ENCODE measurements at places on chromosomes 11 and 22. TPM values are rescaled to one million over a fixed set of nuclear protein-coding genes. Genes with fewer than 3 reads are reported as not detected.

GRCh38 chr11:795634-796564 lies 2.2 kb downstream of the SLC25A22 start:
- peak; percentile 68 for DNase-seq

DNA sequence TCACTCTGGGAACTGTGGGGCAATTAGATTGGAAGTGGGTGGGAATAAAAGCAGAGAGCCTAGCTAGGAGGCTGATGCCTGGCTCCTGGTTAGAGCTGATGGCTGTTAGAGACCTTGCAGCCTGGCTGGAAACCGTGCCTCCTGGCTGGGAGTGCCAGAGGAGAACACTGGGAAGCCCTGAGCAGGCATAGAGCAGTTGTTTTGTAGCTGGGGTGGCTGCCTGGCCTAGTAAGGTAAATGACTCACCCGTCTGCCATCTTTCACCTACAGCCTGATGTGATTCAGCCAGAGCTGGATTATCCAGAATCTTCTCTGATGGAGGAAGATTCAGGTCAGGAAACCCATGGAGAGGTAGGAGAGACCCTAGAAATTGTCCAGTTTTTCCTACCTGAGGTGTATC lies 6.1 kb downstream of the UQCR10 start:
- peak; percentile 86 for DNase-seq

DNA sequence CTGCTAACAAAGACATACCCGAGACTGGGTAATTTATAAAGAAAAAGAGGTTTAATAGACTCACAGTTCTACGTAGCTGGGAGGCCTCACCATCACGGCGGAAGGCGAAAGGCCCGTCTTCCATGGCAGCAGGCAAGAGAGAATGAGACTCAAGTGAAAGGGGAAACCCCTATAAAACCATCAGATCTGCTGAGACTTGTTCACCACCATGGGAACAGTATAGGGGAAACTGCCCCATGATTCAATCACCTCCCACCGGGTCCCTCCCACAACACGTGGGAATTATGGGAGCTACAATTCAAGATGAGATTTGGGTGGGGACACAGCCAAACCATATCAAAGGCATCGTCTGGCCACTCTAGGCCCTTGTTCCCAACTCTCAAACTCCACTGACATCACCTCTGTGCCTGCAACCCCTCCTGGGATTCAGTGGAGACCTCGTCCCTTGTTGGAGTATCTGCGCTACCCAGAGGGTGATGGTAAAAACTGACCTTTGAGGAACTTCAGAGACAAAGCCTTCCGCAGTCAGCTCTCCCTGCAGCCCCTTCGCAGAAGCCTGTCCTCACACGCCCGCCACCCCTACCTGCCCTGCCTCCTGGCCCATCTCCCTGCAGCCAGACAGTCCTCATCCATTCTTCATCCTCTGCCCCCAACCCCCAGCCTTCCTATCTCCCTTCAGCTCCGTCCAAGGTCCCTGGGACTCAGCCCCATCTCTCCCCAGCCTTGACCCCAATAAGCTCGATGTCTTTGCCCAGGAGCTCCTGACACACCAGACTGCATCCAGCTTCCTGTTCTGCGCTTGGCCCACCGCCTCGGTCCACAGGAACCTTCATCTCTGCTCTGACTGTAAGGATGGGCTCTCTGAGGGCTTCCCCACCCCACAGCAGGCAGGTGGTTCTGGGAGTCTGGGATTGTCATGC lies 15.8 kb downstream of the CCND1 start:
- peak; percentile 71 for DNase-seq

- DNase-seq = no peak
Measured at GRCh38 chr22:48418831-48419230, 1408.8 kb downstream of the BRD1 start.

DNA sequence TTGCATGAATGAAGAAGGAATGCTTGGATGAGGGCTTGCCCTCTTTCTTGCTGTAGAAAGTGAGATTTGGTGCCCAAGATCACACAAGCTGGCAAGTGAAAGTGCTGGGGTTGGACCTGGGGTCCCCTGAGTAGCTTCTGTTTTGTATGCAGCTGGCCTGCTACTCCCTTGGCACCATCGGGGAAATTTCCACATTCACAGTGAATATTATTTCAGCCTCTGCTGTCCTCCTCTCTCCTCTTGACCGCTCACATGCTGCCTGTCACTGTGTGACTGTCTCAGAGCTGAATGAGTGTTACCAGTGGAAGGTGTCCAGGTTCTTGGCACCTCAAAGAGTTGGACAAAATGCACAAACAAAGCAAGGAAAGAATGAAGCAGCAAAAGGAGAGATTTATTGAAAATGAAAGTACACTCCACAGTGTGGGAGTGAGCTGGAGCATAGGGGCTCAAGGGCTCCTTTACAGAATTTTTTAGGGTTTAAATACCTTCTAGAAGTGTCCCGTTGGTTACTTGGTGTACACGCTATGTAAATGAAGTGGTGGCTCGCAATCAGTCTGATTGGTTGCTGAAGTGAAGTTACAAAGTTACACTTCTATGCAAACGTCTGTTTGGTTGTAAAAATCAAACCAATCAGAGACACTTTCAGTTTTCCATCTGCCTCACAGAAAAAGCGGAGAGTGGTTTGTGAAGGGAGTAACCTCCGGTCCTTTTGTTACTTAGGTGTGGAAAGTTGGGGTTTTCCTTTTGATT lies 87.4 kb downstream of the DEPDC5 start:
- DNase-seq = no peak

DNA sequence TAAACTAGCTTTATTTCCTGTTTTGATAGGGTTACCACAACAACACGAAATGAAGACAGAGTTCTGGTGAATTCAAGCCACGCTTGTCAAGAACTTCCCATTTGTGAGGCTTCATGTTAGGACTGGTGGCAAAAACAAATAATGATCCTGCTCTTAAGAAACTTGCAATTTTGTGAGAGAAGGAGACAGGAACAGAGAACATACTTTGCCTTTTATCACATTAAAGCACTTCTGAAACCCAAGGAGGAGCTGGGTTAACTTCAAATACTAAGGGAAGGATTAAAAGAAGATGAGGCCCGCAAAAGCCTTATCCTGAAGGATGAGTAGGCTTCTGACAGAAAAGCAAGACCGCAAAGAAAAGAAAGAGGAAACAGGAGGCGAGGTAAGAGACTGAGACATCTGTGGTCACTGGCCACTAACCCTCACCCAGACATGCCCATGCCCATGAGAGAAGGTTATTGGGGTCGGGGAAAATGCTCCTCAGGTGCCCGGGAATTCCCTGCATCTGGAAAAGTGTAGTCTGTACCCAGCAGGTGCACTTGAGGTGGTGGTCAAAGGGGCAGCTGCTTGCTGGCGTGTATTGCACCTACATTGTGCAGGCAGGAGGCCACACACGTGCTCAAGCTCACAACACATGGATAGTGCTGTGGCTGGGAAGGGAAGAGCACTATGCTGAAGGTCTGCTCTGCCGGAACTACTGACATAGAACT lies 50.5 kb downstream of the MAPK1 start:
- peak; percentile 98 for DNase-seq

DNA sequence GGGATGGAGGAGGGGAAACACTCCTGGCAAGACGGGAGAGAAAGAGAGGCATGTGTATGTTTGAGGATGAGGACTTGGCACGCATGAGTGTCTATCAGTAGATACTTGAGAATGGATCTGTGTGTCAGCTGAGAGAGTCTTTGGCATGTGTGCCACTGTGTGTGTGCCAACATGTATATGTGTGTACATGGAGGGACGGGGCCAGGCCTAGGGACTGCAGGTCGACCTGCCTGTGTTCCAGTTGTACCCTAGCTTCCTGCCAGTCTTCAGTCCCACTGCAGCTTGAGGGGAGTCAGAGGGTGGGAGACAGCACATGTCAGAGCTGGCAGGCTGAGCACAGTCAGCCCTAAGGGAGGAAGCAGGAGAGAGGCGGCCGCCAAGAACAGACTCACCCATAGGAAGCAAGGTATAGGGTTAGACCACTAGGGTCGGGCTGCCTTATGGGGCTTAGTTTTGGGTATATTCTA lies 5.6 kb downstream of the CLCF1 start:
- DNase-seq = no peak

DNA sequence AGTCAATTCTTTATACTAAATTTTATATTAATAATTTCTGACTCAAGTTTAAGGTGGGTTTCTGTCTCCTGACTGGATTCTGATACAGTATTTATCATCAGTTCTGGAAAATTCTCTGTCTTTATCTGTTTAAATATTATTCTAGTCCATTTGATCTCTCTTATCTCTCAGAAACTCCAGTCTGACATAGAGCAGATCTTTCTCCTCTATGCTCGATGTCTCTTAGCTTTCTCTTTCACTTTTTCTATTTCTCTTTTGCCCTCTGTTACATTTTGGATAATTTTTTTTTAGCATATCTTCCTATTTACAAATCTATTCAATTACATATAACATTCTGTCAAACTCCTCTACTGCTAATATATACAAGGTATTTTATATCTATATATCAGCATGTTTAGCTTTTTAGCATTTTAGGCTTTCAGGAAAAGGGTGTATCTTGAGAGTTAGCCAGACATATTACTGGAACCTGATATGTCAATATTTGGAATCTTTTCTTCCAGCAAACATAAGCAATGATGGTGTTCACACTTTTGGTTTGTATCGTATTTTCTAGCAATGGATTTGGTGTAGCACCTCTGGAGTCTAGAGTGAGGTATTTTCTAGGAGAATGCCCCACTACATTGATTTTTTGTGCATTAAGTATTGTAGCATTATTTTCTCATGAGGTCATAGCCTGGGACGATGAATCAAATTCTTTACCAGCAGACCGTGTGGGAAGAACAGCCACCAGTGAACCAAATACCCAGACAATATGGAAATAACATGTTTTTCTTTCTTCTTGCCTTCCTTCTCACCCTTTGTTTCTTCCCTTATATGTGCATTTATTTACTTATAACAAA lies 4.1 kb upstream of the NNMT start:
- peak; percentile 57 for DNase-seq

DNA sequence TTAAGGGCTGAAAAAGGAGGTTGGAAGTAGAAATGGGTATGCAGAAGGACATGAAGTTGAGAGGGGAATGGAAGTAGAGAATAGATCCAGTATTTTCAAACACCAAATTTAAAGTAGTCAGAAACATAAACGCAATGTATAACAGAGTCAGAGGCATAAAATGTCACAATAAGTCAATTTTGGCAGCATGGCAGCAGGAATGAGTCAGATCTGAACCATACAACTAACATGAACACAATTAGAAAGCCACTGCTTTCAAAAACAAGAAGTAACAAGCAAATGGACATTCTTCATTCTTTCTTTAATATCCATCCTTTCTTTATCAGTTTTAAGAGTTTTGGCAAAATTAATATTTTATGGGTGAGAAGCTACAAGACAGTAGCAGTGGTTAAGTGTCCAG lies 2.5 kb downstream of the CHORDC1 start:
- peak; percentile 74 for DNase-seq

DNA sequence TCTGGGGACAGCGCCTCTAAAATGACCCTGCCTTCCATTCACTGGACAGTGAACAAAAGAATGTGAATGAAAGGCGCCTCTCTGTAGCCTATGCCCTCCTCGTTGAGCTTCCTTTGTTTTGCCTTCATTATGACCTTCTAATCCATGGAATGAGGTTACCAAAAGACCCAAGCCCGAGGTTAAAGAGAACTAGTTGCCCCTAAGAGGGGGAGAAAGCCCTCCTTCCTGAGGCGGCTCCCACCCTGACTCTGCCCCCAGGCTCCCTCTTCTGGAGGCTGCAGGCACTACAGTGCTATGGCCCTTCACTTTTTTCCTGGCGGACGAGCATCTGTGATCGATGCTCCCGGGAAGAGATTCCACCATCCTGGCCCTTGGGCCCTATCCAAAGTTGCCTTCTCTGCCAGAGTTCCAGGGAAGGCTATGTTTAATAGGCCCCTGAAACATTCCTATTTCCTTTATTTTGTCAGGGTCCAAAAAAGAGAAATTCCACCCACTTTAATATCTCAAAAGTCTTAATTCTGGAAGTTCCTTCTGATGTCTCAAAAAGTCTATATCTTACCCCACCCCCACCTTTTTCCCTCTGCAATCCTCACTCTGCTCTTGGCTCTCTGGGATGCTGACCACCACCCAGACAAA lies 147.3 kb downstream of the FEZ1 start:
- DNase-seq = no peak

GRCh38 chr11:109847621-109848020 lies 245.6 kb upstream of the ZC3H12C start:
- no peak for DNase-seq

- no peak for DNase-seq
Measured at GRCh38 chr22:31950226-31950625, 5.9 kb downstream of the YWHAH start.

- DNase-seq = peak; percentile 63
Measured at GRCh38 chr11:47917599-47918369, 62.6 kb upstream of the PTPRJ start.

DNA sequence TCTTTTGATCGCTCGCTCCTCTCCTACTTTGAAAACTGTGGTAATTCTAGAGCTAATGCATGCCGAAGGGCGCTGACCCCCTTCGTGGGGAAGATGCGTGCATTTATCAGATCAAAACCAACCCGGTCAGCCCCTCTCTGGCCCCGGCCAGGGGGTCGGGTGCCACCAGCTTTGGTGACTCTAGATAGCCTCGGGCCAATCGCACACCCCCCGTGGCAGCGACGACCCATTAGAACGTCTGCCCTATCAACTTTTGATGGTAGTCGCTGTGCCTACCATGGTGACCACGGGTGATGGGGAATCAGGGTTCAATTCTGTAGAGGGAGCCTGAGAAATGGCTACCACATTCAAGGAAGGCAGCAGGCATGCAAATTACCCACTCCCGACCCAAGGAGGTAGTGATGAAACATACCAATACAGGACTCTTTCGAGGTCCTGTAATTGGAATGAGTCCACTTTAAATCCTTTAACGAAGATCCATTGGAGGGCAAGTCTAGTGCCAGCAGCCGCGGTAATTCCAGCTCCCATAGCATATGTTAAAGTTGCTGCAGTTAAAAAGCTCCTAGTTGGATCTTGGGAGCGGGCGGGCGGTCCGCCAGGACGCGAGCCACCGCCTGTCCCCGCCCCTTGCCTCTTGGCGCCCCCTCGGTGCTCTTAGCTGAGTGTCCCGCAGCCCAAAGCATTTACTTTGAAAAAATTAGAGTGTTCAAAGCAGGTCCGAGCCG lies 3898.2 kb upstream of the OR11H1 start:
- no peak for DNase-seq

DNA sequence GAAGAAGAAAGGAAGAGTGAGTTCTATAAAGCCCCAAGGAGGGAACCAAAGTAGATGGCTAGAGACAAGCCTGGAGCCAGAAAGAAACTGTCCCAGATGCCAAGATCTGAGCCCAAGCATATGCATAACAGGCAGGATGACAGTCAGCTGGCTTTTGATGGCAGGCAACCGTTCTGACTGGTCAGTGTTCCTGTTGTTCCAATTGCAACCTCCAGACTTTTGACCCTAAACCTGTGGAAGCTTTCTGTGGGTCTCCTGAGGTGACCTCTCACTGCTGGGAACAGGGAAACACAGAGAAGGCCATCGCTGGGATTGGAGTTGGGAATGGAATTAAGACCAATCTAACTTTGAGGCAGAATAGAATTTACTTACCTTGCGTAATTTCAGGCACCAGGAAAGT lies 21.6 kb upstream of the NNMT start:
- no peak for DNase-seq

- peak; percentile 87 for DNase-seq
Measured at GRCh38 chr11:61980783-61981541, 13.5 kb upstream of the FTH1 start.

- peak; percentile 91 for DNase-seq
Measured at GRCh38 chr11:18307461-18308139, 14.3 kb downstream of the HPS5 start.

GRCh38 chr11:110935018-110935640 lies 222.9 kb upstream of the ARHGAP20 start:
- DNase-seq = peak; percentile 15

GRCh38 chr11:95557376-95557775 lies 232.2 kb downstream of the FAM76B start:
- no peak for DNase-seq

CCDC116 gene
- not detected for total RNA-seq

SCGB1C1 gene
- total RNA-seq = not detected

PHF21A gene
- 6.1 TPM for total RNA-seq

C22orf42 gene
- not detected for total RNA-seq

CXCR5 gene
- total RNA-seq = not detected

PRR14L gene
- 17.4 TPM for total RNA-seq
